GM18507 (cell line): ENCODE measurements at places on chromosomes 2 and 18.

DNA sequence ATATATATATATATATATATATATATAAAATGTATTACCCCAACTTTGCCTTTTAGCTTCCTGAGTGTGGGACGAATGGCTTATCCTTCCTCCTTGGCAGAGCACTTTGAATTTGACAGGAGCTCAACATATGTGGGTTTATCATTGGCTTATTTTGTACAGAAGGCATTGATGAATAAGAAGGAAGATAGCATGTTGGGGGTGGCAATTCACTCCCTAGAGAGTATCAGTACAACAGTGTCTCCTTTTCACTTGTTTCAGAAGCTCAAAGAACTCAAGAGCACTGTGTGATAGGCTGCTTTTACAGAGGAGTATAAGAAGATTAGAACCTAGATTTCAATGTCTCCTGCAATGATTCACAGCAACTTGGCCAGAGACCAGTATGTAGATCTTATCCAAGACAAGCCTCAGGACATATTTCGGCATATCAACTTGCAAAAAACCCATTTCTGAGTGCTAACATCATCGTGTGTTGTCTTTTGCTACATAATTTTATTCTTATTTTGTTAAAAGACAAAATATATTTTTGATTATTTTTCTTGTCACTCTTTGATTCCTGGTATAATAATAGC lies 345.8 kb downstream of the SOCS6 start:
- DNase-seq: no peak

GRCh38 chr2:28981620-28982376 lies 700 bp downstream of the TOGARAM2 start:
- DNase-seq: no peak

- DNase-seq: no peak
Measured at GRCh38 chr2:26712486-26713465, 20.3 kb downstream of the KCNK3 start.

- no peak for DNase-seq
Measured at GRCh38 chr2:164681009-164681408, 59.7 kb upstream of the GRB14 start.

DNA sequence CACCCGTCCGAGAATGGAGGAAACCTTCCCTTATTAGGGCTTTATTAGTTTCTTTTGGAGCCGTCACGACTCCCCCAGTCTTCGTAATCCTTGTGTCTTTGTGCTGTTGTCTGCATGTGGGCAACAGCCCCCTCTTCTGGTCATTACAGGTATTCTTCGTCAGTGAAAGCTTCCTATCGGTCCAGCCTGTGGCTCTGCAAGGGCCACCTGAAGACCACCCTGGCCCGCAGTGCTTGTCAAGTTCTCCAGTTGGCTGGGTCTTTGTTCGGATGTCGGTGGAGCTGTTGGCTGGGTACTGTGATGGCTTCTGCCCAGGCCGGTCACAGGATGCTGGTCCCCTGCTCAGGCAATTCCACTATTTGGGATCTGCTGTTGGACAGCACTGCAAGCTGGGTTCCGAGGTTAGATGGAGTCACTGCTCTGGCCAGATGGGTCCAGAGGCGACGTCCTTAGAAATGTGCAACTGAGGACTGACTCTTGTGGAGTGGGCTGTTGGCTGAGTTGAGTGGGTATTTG lies 19.2 kb downstream of the E2F6 start:
- peak; percentile 15 for DNase-seq

DNA sequence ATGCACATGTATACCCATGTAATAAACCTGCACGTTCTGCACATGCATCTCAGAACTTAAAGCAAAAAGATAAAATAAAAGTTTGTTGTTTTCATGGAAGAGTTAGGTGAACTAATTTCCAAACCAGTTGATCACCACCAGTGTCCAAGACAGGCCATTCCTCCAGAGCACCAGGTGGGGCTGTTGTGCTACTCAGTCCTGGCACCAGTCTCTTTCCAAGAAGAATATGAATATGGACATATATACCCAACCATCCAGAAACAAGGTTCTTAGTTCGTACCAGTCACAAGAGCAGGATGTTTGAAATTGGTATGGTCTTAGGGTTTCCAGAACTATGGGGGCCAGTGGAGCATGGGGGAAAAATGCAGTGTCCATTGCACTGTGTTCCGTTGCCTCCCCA lies 17.2 kb upstream of the TNP1 start:
- DNase-seq: no peak

- no peak for DNase-seq
Measured at GRCh38 chr2:225013425-225014365, 28.6 kb downstream of the DOCK10 start.

- DNase-seq: no peak
Measured at GRCh38 chr2:51899643-51900042, 867.7 kb upstream of the NRXN1 start.

DNA sequence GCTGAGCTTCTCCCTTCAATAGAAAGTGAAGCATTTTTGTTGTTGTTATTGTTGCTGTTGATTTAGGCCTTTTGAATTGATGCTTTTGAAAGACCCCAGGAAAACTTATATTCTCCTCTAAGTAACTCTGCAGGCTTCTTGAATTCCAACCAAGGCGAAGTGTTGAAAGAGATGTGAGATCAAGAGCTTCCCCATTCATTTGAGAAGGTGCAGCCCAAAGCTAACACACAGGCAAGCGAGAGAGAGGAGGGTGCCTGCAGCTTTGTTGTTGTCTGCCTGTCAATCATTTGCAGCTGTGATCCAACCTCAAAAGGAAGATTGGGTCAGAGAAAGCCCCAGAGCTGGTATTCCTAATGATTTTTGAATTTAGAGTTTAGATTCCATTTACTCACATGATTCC lies 963.6 kb upstream of the CNTNAP5 start:
- no peak for DNase-seq

DNA sequence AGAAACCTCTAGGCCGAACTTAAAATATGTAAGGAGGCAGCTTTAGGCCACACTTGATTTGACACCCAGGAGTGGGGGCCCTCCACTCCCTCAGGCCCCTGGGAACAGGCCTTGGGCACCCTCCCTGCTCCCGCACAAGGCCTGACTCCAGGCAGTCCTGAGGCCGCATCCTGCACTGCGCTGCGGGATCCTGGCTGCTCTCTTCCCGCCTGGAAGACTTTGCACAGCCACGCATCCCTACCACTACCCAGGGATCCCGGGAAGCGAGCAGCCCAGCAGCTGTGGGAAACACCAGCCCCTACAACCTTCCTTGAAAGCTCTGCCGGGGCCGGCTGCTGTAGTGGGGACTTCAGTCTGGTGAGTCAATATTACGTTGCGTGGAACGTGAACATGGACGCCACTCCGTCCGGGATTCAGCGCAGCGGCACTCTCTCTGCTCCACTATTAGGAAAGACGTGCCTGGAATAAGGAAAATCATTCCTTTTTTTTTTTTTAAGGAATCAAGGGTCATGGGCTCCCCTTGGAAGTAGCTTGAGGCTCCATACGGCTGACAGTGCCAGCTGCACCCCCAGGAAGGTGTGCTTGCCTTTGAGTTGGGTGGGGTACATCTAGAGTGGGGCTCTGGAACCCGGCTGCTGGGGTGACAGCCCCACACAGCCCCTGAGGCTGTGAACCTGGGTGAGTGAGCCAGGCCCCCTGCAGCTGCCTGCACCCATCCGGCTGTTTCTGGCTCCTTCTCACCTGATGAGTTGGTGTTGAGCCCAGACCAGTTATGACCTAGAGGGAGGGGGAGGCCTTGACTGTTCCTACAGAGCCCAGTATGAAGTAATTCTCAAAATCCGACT lies 119.2 kb upstream of the TMEM18 start:
- no peak for DNase-seq

GRCh38 chr2:176091329-176092258 lies 927 bp upstream of the HOXD13 start:
- no peak for DNase-seq

DNA sequence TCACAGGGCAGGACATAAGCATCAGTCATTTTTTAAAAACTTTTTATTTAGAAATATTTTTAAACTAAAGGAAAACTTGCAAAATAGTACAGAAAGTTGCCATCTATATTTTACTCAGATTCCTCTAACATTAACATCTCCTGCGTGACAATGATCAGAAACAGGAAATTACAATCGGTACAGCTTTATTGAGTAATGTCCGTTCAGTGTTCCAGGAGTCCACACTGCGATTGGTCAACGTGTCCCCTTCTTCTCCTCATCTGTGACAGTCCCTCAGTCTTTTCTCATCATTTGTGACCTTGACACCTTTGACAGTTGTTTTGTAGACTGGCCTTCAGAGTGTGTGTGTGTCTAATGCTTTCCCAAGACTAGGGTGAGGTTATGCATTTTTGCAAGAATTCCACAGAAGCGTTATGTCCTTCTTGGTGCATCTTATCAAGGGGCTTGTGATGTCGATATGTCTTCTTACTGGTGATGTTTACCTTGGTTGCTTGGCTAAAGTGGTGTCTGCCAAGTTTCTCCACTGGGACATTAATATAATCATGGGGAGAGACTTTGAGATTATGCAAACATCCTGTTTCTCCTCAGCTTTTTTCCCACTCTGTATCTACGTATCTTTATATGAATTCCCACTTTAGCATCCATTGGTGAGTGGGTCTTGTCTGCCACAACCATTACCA lies 21.4 kb upstream of the TMEM177 start:
- no peak for DNase-seq

GRCh38 chr2:10344105-10345066 lies 41.7 kb downstream of the HPCAL1 start:
- DNase-seq: no peak

- no peak for DNase-seq
Measured at GRCh38 chr2:117512307-117512706, 302.2 kb upstream of the DDX18 start.

DNA sequence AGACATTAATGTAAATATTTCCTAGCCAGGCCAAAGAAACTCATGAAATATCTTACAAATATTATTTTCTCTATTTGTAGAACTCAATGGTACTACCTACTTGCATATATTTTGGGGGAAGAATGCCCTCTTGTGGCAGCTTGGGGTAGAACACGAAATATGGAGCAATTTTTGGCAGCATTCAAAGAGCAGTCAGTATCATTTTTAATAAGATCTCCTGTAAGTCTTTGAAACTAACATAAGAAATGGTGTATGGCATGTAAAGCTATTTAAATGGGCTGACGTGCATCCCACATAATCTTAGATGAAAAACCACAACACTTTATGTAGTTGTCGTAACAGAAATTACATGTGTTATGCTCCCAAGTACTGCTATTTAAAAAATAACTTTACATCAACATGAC lies 62.3 kb upstream of the CCDC195 start:
- DNase-seq: peak; percentile 17

DNA sequence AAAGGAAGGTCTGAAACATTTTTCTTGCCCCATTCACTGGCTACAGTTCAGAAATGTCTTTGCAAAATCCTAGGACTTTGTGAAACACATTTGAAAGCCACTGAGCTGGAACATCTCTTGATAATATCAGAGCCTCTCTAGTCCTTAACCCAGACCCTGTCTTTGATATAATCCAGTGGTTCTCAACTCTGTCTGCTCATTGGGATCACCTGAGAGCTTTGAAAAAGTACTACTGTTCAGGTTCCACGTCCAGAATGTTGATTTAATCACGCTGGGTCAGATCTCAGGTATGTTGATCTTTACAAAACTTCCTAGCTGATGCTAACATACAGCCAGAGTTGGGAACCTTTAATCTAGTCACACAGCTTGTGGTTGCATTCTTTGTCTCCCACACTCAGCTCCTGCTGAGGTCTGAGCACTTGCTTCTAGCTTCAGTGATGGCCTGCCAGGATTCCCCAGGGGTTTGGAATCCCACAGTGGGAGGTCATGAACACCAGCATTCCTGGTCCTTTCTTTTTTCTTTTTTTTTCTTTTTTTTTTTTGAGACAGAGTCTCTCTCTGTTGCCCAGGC lies 262.7 kb downstream of the SETBP1 start:
- DNase-seq: no peak
